Hair follicle dermal papilla cell (primary cell): ENCODE measurements at places on chromosomes 5 and 9. TPM values are rescaled to one million over a fixed set of nuclear protein-coding genes. Genes with fewer than 3 reads are reported as not detected.

CCDC152 gene
- 2.2 and 2.8 TPM in 2 replicates for total RNA-seq

LRRC26 gene
- total RNA-seq = not detected in 2 replicates

C6 gene
- not detected in 2 replicates for total RNA-seq

SEMA5A gene
- total RNA-seq = 42.0 and 59.4 TPM in 2 replicates

F2RL2 gene
- total RNA-seq = 15.9 and 24.7 TPM in 2 replicates

FBXO4 gene
- total RNA-seq = 14.0 TPM in 2 replicates

LMAN2 gene
- 234 and 285 TPM in 2 replicates for total RNA-seq
